ENCODE measurements at places on chromosomes 2 and 18.

GRCh38 chr2:240436683-240437550 is 1.5 kb downstream of the GPC1 start:
- no peak for DNase-seq

DNA sequence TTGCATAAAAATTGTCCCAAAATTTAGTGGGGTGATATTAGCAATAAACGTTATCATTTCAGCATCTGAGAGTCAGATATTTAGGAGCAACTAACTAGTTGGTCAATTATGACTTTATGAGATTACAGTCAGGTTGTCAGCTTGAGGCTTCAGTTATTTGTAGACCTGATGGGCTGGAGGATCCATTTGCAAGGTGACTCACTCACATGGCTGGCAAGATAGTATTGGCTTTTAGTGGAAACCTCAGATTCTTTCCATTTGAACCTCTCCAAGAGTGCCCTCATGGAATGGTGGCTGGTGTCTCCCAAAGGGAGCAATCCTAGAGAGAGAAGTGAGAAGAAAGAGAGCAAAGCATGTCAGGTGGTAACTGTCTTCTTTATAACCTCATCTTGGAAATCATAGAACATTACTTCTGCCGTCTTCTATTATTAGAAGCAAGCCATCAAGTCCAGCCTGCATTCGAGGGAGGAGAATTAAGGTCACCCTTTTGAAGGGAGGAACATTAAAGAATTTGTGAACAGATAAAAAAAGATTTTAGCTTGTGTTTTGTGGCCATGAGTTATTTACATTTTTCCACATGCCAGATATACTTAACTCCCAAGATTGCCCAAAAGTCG is 92.5 kb downstream of the HAUS1 start:
- DNase-seq = no peak

GRCh38 chr2:30271301-30271700 is 40.0 kb downstream of the LBH start:
- no peak for DNase-seq

DNA sequence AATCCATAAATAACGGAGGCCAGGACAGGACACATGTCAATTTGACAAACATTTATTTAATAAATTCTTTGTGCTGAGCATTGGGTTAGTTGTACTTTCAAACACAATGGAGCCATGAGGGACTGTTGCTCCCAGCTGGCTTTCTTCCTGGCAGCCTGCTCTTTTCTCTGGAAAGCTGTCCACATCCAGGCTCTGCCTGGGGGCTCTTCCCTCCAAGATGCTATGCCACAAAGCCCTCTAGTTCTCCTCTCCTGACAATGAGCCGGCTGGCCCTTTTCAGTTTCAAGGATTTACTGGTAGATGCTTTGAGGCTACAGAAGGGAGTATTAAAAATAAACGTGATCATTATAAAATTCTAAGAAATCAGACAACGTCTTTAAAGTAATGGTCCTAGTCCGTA is 44.1 kb upstream of the SLC14A2 start:
- no peak for DNase-seq

DNA sequence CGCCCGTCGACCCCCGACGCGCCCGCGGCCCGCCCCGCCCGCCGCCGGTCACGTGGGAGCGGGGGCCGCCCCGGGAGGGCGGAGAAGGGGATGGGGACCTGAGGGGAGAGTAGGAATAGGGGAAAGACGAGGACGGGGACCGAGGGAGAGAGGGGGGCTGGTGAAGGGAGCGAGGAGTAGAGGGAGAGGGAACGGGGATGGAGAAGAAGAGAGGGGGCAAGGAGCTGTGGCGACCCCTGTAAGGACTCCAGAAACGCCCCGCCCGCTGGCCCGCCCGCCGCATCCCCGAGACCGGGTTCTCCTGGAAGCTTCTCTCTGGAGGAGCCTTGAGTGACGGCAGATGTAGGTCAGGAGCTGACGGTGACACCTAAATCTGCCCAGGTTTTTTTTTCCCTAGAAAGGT is 615 bp downstream of the ADNP2 start:
- no peak for DNase-seq

GRCh38 chr2:102051692-102052277 is 60.0 kb downstream of the IL1R2 start:
- DNase-seq = no peak

DNA sequence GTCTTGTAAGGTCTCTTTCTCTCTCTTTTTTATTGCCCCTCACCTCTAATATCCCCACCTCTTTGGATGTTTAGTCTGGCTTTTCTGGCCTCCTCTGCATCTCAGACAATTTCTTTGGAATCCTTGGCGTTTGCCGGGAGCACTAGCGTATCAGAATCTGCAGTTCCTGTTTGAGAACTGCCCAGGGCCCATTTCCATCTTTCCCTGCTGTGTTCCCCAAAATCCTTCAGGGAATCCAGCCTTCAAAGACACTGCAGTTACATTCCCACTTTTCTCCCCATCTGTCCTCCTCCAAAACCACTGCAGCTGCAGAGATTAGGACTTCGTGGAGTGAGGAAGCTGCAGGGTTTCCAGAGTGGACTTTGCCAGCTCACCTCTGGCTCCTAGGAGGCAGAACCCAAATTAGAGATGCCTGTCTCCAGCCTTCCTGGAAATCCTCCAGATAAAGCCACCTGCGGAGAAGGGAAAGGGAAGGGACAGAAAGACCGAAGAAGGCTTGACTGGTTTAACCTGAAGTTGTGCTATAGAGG is 2.7 kb downstream of the VSNL1 start:
- no peak for DNase-seq

DNA sequence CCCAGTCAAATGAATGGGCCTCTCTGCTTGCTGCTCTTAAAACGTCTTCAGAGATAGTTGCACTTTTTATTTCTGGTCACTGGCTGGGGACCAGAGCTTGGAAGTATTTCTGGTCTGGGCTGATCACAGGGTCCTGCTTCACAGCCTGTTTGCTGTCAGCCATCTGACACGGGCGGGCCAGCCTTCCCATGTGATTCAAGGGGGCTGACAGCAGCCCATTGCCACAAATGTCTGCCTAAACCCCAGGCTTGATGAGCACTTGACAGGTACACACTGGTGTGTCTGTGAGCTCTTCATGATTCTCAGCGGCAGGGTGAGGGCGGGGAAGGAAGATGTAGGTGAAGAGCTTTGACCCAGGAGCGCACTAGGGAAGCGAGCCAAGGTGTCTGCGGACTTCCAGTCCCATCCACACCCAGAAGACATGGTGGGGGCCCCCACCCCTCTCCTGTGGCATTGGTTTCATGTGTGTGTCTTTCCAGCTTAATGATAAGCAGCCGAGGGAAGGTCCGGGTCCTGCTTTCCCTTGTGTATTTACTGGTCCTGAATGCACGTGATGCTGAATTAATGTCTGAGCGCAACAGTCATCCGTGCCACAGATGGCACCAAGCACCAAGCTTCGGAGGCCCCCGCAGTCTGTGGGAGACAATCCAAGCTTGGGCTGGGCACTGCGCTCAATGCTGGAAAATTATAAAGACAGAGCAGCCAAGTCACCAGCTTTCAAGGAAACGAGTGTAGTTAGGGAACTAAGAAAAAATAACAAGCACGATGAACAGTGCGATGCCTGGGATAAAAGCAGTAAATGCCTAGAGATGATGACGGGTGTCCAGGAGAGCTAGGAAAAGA is 73.3 kb downstream of the SH3BP4 start:
- no peak for DNase-seq

DNA sequence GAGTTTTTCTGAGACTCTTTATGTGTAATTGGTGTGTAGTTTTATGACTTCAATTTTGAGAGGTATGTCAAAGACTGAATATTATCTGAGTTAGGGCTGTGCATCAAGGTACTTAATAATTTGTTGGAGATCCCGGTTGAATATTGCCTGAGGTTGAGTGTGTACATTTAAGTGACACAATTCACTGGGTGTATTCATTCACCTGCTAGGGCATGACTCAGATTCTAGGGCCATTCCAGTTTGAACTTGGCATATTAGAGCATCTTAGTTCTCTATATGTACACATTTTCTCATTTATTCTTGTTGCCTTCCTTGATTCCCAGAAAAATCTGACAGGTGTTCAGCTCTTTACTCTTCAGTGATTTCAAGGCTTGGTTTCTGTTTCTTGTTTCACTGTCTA is 12.5 kb downstream of the MAP4K4 start:
- no peak for DNase-seq

DNA sequence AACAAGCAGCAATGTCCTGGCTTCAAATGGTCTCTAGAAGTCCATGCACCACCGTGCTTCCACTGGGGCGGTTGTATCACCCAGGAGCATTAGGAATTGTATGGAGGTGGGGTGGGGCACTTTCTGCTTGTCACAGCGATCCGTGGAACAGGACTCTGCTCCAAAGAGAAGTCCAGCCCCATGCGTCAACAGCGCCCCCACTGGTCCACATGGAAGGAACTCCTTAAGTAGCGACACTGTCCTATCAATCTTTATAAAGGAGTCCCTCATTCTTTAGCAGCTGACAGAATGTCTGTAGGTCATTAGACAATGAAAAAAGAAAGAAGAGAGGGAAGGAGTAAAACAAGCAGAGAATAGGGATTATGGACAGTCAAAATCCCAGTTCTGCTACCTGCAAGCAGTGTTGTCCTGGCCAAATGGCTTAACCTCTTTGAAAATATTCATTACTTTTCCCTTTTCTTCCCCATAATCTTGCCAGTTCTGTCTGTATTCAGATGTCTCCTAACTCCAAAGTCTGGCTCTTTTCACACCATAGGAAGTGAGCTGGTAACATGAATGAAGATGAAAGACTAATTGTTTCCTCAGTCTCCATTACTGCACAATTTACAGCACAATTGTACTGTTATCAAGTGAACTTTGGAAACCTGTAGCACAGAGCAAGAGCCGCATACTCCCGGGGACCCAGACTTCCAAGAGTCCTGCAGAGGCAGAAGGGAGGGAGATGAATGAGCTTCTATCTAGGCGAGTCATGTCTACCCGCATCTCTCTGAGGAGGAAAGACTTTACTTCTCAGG is 9.9 kb downstream of the NFE2L2 start:
- DNase-seq = no peak
